ENCODE measurements at places on chromosomes 7 and 10.

- DNase-seq, result no peak
These were observed 34.0 kb downstream of the AHCYL2 start for GRCh38 chr7:129258649-129259389.

DNA sequence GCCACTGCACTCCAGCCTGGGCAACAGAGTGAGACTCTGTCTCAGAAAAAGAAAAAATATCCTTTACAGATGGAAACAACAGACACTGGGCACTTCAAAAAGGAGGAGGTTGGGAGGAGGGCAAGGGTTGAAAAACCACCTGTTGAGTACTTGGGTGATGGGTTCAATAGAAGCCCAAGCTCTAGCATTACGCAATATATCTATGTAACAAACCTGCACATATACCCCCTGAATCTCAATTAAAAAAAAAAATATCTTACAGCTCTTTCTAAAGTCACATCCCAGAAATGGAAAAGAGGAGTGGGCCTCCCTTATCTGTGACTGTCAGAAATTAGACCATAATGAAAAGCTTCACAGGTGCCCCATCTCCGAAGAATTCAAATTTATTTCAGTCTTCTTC is 12.1 kb downstream of the VIM start:
- no peak for DNase-seq

DNA sequence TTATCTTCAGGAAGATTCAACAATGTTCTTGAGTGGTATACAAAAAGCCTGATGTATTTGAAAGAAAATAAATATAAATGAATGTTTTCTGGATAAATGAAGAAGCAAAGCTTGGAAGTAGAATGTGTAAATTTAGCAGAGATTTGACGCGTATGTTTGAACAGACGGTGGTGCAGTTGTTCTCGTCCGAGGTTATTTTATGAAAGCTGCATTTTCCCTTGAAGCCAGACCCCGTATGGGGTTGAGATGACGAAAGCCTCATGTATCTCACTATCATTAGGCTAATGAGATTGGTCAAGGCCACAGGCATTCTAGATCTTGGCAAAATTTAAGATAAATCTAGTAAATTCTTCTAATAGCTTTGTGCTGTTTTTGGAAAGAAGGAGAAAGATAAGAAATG is 195.2 kb downstream of the NXPH1 start:
- no peak for DNase-seq

DNA sequence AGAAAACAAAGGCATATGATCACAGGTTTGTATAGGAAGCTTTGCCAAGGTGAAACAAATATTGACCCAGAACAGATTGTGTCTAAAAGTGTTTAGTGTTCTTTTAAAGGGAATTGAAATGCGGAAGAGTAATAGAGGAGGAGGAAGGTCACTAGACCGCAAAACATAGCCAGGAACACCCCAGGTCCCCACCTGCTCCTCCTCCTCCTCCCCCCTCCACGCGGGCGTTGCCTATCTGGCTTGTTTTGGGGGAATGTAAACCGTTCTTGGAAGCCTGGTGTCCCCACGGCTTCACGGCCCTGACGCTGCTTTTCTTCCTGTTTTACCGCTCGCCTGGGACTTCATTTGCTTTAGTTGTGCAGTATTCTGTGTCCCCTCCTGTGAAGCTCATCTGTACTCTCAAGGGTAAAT is 81.0 kb upstream of the PFKP start:
- no peak for DNase-seq

DNA sequence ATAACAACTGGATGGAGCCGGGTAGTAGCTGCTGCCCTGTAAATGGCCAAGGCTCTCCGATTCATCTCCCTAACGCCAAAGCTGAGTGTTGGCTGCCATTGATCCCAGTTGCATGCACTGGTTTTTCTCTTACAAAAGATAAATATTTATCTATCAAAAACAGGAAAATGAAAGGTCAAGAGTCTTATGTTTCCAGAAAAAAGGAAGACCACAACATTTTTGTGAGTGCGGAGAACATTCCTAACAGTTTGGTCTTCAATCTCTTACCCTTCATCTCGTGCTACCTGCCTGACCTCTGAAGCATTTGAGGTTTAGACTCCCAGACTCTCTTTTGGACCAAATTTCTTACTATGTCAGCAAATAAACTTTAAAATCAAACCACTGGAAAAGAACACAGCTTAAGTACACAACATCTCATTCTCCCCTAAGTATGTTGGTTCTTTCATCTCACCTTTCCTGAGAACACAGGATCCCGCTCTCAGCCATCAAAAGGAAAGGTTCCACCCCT is 61.6 kb downstream of the SORBS1 start:
- no peak for DNase-seq

GRCh38 chr7:70171369-70171920 is 573.2 kb downstream of the AUTS2 start:
- DNase-seq, result peak; percentile 9

DNA sequence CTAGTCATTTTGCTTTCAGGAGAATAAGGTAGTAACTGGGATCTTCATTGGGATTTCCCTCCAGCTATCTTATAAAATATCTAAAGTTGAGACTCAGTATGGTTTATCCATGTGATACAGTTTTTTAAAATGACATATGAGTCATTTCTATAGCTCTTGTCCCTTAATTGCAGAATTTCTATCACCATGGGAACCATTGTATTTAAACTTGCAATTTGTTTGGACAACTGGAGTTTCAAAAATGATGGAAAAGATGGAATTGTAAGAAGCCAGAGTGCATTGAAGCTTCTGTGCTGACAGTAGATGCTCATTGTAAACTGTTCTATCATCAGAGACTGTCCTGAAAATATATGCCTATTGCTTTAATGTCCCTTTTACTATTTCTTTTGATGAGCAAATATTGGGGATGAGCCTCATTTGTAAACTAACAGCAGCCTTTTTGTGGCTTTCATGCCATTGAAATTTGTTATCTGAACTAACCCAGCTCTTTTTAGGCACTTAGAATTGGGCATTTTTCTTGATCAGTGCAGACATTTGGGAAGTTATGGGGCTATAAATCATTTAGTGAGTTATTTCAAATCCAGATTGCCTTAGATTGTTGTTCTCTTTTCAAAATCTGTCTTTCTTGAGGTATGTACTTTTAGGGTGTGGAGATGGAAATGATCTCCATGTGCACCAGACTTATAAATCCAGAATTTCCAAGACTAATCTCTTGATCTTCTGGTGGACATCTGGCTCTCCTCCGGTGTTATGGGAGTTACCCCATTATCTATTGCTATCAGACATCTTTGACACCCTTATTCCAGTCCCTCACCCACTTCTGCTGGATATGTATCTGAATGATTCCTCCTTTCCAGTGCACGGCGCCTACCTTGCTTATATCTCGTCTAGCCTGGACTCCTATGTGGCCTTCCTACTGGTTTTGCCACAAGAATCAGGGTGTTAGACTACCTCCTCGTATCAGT is 159.0 kb downstream of the SND1 start:
- DNase-seq, result peak; percentile 58

- peak; percentile 41 for DNase-seq
These were observed 113.8 kb upstream of the PPP2R2D start for GRCh38 chr10:131786756-131787605.

Data from fibroblast of skin of back (primary cell).